Esophagus squamous epithelium (tissue), 5 donors: ENCODE measurements at places on chromosomes 7 and 10.

DNA sequence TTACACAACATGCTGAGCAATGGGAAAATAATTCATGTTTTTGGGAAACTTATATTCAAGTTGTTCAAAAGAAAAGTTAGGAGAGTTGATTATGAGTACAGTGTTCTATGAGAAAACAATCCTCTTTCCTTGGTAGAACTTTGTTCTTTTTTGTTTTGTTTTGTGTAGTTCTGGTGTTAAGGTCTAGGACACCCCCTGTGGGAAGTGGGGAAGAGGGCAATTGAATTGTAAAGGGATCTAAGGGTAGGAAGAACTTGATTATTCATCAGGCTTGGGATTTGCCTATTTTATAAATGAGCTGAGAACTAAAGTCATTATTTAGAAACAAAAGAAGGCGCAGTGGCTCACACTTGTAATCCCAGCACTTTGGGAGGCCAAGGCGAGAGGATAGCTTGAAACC lies 25.9 kb upstream of the CDK13 start:
- DNase-seq: no peak

GRCh38 chr7:67653856-67654454 lies 657.3 kb downstream of the TYW1 start:
- no peak for DNase-seq

DNA sequence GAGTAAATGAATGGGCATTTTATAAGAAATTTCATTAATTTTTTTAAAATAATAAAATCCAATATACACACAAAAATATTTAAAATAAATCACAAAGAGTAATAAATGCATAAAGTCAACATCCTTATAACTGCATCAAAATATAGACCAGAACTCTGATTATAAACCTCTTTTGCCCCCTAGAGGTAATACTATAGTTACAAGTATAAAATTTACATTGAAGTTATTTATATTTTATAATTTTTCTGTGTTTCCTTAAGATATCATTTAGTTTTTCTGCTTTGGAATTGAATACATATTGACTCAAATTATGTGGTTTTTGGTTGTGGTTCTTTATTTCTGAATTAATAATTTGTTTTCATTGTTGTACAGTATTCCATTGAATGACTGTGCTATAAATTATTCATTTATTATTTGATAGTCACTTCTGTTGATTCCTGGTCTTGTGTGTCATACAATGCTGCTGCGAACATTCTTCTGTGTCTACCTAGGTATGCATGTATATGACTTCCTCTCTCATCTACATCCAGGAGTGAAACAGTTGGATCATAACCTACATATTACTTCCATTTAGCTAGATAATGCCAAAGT lies 673.6 kb downstream of the IPMK start:
- no peak for DNase-seq

DNA sequence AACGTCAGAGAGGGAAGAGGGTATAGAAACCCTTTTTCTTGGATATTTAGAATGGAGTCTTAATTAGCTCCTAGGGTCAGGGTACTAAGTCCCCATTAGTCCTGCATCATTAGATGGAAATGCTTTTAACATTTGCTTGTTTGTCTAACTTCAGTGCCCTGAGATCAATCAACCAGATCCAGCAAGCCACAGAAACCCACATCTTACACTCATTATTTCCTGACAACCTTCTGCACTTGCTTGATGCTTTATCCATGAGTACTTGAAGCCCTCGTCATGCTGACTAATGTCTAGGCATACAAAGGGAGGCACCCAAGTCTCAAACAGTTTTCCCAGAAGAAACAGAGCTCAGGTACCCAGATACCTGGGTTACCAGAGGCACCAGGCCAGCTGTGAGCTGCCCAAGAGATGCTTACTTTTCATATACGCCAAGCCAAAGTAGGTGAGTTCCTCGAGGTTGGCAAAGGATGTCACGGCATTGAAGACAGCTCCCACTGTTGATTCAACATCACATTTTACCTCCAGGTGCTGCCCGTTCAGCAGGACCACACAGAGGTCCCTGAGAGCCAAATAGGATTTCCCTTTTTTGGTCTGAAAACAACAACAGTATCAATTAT lies 42.7 kb downstream of the FRMPD2 start:
- no peak for DNase-seq

GRCh38 chr10:99532687-99533495 lies at the start of gene NKX2-3:
TSS of gene NKX2-3 (plus strand) at chr10:99532942. CDS start at chr10:99533132, 190 bp downstream.
- no peak for DNase-seq

GRCh38 chr10:112375721-112376395 lies 1.9 kb downstream of the ACSL5 start:
- no peak for DNase-seq

DNA sequence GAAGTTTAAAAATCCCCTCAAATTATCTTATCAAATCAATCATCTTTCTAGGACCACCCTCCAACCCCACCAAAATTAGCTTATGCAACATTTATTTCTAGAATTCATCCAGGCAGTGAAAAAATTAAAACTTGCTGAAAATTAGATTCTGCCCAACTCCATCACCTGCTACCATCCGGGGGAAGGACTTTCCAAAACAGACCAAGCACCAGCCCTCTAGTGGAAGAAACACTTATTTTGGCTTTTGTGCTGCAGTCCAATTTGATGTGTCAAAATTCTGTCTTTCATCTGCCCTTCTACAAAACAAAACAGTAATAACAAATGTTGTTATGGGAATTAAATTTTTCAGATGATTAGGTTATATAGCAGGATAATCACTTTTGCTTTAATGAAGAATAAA lies 35.1 kb downstream of the GCC1 start:
- DNase-seq: no peak

- DNase-seq: no peak
Observed at GRCh38 chr7:104240401-104240800, 32.6 kb upstream of the ORC5 start.

GRCh38 chr7:132395361-132395760 lies 180.9 kb downstream of the PLXNA4 start:
- no peak for DNase-seq

DNA sequence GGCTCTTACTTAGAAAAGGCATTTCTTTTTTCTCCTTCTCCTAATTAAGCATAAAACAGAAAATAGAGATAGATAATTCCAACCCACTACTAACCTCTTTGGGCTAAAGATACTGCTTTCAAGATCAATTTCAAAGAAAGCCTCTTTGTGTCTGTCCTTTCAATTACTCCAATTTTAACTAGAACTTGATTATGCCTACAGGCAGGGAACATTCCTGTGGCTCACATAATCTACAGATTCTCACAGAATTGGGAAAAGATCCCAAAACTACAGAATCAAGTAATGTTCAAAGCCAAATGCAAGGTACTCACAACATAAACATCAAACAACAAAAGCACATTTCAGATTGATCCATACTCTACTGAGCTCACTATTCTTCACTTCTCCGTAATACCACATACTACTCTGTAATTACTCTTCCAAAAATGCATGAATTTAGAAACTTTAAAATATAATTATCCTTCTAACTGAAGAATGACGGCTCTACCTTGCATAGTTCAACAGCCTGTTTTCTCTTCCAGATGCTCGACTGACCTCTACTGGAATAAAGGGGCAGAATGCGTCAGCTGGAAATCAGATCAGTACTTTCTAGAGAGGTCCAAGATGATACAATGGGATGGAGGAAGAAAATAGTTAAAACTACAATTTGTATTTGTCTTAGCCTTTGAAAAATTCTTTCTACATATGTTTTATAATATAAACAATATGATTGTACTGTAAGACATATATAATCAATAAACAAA lies 3.9 kb downstream of the MTERF1 start:
- no peak for DNase-seq

DNA sequence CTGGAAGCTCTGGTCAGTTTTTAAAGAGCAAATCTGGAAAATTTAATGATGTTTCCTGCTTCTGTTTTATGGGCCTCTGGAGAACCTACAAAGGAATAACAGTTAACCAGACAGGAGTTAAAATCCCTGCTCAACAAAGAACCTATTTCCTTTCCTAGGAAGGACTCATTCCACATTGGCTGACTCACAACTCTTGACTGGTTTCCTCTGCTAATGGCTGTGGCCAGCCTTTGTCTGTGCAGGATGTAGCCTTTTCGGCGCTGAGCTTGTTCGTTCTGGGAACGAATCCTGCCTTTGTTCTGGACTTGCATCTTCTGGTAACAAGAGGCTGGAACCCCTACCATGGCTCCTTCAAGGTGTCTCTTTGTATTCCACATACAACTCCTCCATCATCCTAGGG lies 112.8 kb upstream of the PDCD4 start:
- no peak for DNase-seq

GRCh38 chr10:110163192-110163773 lies 44.1 kb upstream of the MXI1 start:
- no peak for DNase-seq

DNA sequence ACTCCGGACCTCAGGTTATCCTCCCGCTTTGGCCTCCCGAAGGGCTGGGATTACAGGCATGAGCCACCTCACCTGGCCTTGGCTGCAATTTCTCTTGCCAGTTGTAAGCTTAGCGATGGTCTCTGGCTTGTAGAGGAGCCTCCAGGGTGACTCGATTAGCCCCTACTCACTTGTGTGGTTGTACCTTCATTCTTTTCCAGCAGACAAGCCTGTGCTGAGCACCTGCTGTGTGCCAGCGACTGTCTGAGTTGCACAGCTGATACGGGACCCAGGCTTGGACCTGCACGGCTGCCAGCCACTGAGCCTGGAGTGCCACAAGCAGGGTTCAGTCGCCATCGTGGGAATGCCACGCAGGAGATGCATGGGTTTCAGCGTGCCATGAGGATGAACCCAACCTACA lies 42.0 kb upstream of the DNAJB6 start:
- no peak for DNase-seq
